Stimulated activated CD8-positive, alpha-beta memory T cell treated with anti-CD3 and anti-CD28 coated beads, Interleukin-4, amount 100 ng/mL, for 48 hours (primary cell): ENCODE measurements at places on chromosomes 7 and 10.
A peak's percentile ranks its signal among the peaks of the same experiment; 100 is the strongest.

DNA sequence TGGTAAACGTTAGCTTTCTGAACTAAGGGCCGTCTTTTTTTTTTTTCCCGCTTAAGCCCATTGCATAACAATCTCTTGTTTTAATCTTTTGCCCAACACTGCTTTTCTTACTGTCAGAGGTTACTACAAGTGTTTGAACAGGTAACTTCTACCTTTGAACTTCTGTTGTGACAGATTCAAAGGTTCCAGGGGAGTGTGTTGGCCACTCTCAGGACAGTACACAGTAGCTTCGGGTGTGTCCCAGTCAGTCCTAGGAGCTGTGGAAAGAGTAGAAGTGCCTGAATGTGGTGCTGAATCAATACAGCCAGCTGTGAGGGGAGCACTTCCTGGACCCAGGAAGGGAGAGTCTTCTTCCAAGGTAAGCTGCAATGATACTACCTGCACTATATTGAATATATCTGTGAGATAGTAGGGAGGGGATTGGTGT, at the start of gene ACSL5:
TSS of gene ACSL5 (plus strand) at position 205 of the 427 bp plus-strand sequence. CDS start 20,831 bp downstream, outside the sequence.
- no peak for DNase-seq

DNA sequence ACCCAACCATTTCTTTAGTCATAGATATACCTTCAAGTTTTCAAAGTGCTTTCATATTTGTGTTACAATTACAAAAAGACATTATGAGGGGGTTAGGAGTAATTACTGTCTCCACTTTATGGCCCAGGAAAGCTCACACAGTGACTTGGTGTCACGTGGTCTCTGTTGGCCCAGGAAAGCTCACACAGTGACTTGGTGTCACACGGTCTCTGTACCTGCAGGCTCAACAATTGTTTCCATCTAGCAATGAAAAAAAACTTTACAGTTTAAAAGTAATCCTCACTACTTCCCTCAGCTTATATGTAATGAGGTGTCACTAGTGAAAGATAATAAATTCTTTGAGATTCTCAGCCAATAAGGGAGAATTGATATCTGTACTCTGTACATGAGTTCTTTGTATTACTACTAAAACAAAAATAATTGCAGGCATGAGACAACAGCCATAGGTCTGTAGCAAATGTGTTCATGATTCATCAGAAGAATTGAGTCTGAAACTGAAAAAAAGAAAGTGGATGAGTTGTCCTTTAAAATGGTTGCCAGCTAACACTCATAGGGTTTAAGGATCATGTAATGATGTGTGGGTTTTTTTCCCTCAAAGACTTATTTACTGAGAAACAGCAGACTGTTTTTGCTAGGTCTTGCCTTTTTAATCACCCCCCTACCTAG, 10.9 kb downstream of the OGDH start:
- peak; percentile 47 for DNase-seq

- no peak for DNase-seq
Observed at GRCh38 chr7:91630581-91631380, 249.7 kb downstream of the MTERF1 start.

GRCh38 chr10:118369641-118370205, 27.6 kb upstream of the FAM204A start:
- no peak for DNase-seq

- no peak for DNase-seq
Observed at GRCh38 chr10:111879969-111880368, 303.6 kb downstream of the GPAM start.

GRCh38 chr7:79506481-79506880, 53.0 kb upstream of the MAGI2 start:
- DNase-seq, result no peak

- no peak for DNase-seq
Observed at GRCh38 chr7:149014309-149014708, 14.0 kb downstream of the PDIA4 start.

- no peak for DNase-seq
Observed at GRCh38 chr7:129851174-129851573, 101.6 kb downstream of the UBE2H start.

GRCh38 chr7:150356265-150356897, 12.2 kb upstream of the REPIN1 start:
- DNase-seq, result no peak

DNA sequence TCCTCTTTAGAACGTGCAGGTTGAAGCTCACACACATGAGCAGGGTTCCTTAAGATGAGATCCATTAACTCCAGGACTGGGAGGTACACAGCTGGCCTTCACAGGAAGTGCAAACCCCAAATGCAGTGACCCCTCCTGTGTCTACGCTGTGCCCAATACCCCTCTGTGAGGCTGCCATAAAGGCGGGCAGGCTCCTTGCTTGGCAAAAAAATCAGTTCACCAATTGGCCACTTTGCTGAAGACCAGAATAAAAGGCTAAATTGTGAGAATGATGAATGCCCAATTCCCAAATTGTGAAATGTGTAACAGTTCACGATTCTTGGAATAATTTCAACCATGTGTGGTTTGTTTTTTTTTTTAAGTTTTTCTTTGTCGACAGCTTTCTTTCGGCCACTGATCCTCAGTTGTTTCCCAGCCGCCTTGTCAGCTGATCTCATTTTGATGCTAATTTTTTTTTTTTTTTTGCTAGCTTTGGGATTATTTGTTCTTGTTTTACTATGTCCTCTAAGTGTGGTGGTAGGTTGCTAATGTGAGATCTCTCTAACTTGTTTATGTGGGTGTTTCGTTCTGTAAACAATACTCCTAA, 101.9 kb upstream of the PRSS58 start:
- no peak for DNase-seq

GRCh38 chr7:127962589-127963361, 68.5 kb downstream of the LRRC4 start:
- DNase-seq, result no peak

GRCh38 chr7:114303301-114303700, 111.3 kb upstream of the FOXP2 start:
- DNase-seq, result no peak

GRCh38 chr10:70348228-70348850, 34.1 kb downstream of the LRRC20 start:
- DNase-seq, result peak; percentile 57

DNA sequence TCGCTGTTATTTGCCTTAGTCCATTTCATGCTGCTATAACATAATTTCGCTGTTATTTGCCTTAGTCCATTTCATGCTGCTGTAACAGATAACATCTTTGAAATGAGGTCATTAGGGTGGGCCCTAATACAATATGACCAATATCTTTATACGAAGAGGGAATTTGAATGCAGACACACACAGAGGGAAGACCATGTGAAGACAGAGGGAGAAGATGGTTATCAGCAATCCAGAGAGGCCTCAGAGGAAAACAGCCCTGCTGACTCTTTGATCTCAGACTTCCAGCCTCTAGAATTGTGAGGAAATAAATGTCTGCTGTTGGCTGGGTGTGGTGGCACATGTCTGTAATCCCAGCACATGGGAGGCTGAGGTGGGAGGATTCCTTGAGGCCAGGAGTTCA, 404.9 kb downstream of the TYW1 start:
- no peak for DNase-seq

DNA sequence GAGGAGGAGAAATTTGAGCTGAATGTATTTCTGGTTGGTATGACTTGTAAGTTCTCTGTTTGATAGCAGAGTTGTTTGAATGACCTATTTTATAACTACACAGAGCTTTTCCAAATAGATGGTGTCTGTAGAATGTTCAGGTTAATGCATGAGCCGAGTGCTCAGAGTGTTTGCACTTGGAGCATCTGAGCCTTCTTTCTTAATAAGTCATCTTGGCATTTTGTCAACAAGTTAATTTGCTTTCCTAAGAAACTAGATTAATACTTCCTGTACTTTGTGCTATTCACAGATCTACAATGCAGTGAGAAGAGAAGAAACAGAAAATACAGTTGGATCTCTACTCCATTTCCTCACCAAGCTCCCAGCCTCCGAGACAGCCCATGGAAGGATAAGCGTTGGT, 138.2 kb downstream of the PLCE1 start:
- DNase-seq, result no peak

DNA sequence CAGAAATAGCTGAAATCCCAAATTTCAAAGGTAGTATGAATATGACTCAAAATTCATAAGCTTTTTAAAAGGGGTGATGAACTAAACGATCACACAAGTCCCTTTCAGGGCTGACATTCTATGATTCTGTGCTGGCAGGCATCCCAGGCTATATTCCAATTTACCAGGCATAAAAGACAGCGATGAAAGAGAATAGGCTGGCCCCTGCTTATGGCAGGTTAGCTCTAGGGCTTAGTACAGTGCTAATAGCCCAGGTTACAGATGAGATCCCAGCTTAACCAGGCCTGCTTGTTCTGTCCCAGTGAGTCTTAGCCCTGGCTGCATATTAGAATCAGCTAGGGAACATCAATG, 56.4 kb downstream of the CDHR3 start:
- no peak for DNase-seq

DNA sequence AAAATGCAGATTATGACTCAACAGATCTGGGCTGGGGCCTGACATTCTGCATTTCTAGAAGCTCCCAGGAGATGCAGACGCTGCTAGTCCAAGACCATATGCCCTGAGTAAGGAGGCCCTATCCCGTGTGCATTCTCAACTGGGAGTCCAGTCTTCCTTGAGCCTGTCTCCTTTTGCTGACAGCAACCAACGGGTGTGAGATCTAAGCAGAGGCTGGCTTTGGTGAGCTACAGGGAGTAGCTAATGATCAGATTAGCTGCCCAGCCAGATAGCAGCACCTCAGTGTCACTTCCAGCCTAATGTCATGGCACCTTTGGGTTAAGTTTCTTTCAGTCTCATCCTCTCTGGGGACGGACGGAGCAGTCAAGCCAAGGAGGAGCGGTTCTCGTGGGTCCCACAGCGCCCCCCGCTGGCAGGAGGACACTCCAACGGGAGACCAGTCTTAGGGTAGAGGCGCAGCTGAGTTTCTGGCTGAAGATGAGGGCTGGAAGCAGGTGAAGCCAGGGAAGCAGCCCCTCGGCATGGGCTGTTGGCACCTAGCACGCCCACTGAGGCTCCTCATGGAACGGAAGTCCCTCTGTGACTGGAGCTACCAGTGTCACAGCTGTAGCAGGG, 154.0 kb downstream of the CCDC3 start:
- DNase-seq, result peak; percentile 76

DNA sequence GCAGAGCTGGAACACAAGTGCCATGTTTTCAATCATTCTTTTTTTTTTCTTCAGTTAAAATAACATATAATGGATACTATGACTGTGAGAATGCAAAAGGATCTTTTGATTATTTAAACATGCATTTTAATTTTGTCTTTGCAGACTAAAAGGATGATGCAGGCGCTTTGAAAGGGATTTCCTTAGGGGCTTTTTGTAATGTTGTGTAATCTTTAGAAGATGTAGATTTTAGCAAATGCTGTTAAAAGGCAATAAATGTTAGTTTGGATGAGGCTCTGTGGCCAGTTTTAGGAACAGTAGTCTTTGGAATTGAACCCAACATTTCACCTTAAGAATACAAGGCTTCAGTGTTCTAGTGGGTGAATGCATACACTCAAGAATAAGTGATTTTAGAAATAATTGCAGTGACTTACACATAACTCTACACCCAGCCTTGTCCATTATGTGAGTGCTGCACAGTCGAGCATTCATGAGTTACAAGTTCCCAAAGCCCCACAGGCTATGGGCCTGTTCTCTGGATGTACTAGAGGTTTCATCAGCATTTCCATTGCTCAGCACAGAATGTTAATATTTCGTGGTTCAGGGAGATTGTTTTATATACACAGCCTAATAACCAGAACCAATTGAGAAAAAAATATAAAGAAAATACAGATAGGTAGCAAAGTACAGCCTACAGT, 11.6 kb downstream of the PAPSS2 start:
- no peak for DNase-seq

GRCh38 chr10:59606551-59606961, 103.1 kb downstream of the SLC16A9 start:
- DNase-seq, result no peak

DNA sequence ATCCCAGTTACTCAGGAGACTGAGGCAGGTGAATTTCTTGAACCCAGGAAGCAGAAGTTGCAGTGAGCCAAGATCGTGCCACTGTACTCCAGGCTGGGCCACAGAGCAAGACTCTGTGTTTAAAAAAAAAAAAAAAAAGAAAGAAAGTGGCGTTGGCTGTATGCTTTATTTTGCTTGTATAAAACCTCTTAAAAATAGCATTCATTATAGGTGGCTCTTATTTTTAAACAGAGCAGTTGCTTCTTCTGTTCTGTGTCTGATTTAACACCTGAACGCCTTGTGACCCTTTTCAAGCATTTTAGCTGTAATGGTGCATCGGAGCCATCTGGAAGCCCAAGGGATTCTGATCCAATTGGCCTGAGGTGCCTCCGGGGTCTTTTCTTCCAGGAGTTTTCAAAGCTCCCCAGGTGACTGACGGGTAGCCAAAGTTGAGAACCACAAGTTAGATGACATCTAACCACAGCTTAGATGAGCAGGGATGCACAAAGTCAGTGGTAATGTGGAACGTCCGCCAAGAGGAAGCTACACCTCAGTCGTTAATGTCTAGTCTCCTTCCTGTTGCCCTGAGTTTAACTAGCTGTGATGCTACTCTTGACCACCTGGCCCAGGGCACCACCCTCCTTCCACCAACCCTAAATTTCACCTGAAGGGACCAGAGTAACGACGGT, 274.6 kb upstream of the KLF6 start:
- no peak for DNase-seq

- DNase-seq, result no peak
Observed at GRCh38 chr10:86098187-86098881, 268.3 kb downstream of the GRID1 start.

DNA sequence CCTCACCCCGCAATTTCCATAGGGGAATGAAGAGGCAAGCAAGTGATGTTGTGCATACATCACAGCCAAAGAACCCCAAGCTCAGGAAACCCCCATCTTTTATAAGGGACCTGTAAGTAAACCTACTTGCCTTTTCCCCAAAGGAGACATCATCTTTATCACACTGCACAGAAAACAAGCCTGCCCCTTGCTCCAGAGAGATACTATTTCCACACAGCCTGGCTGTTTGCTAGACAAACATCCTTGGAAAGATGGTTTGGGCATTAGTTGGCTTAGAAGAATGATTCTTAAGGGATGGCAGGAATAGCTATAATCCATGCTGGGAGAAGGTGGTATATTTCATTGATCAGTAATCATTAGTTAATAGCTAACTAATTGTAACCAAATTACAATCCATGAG, 123.7 kb upstream of the SEC61G start:
- no peak for DNase-seq

- DNase-seq, result peak; percentile 72
Observed at GRCh38 chr7:131546583-131547141, 9.8 kb downstream of the PODXL start.

GRCh38 chr7:117895276-117895675, 22.0 kb upstream of the CTTNBP2 start:
- no peak for DNase-seq

GRCh38 chr7:149728491-149729375, 44.7 kb downstream of the ZNF467 start:
- DNase-seq, result no peak

GRCh38 chr10:26690731-26691475, 6.6 kb upstream of the PDSS1 start:
- no peak for DNase-seq
